SJSA1 (cell line): ENCODE measurements at places on chromosomes 7 and 10.

DNA sequence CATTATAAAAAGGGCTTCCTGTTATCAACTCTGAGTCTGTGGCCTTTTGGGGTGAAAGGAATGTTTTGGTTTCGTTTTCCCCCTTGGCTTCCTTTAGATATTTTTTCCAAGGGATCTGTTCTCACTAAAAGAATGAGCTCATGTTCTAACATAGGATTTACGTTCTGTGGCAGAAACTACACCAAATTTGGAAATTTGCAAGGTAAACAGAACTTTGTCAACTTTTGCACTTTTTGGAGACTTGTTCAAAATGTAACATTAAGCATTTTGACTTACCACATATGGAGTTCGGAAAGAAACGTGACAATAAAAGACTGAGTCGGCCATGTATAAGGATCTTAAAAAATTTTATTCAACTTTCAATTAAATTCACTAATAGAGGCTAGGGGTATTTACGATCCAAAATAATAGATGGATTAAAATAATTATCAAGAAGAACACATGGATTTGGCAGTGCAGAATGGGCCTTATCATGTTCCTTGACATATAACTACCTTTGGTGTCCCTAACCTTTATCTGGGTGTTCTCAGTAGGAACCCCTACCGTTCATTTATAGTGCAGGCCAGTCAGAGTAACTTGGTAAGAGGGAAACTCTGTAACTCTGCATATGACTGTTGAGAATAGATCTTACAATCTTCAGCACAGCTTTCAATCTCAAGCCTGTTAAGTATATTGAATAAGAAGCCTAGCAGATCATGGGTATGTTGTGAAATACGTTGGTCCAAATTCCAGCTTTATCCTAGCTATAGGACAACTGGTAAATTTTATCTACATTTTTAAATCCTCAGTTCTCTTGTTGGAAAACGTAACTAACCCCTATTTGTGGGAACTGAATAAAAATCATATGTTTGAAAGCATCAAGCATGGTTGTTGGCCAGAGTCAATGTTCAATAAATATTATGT, 11.8 kb downstream of the CPED1 start:
- DNase-seq: peak; percentile 68

DNA sequence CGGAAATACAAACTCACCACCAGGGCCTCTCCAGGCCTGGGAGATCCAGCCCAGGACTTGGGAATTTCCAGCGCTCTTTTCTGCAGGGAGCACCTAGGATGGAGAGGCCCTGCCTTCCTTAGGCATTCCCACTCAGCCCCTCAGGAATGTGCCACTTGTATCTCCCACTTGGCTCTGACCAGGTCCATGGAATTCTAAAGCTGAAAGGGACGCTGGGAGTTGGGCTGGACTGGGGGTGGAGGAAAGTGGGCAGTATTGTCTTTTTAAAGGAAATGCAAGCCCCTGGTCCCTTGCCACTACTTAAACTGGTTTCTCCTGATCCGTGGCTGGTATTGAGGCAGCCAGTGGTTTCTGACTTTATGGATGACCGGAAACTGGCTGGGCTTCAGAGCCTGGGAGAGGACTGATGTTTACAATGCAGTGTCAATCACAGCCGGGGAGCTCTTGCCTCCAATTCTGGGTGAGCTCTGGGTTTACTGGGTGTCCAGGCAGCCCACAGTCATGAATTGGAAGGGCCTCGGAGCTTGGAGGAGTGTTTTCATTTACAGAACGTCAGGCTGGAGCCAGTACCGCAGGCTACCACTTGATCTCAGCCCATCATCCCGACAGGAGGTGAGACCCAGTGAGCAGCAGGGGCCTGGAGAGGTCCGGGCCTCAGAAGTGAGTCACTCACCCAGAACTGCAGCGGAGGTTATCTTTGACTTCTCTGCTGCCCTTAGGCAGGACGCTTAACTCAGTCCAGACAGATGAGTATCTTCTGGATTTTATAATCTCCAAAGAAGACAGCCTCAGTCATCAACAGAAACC, 27.3 kb downstream of the AGAP3 start:
- peak; percentile 87 for DNase-seq

DNA sequence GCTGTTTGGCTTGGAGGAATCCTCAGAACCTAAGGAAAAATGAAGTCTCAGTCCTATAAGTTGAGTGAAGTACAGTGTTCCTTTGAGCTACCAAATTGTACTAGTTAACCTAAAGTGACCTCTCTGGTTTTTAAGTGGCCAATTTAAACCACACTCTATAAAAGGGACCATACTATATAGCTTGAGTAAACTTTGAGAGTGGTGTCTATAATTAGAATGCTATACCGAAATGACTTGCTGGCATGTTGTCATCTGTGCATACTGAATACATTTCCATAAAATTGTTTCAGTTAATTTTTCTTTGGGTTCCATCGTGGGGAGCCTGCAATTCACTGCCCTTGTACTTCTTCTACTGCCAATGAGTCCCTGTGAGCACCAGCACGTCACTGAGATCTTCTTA, 151.1 kb downstream of the DKK1 start:
- DNase-seq: no peak

DNA sequence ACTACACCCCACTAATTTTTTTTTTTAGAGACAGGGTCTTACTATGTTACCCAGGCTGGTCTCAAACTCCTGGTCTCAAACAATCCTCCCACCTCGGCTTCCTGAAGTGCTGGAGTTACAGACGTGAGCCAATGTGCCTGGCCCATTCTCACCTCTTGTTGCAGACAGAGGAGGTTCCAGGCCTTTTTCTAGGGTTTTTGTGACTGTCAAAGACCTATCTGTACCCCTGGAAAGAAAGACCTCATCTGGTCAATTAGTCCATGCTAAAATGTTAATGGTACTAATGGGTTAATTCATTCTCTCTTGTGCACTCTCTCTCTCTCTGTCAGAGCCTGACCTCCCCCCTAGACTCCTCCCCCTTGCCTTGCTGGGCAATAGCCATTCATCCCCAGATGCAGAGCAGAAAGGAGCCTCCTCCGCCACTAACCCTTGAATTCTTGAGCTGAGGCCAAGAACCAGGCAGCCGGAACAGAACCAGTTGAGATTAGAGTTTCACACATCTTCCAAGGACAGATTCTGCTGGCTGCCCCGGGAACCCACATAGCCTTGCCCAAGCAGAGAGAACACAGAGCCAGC, 209.7 kb downstream of the SKIDA1 start:
- DNase-seq: peak; percentile 77

DNA sequence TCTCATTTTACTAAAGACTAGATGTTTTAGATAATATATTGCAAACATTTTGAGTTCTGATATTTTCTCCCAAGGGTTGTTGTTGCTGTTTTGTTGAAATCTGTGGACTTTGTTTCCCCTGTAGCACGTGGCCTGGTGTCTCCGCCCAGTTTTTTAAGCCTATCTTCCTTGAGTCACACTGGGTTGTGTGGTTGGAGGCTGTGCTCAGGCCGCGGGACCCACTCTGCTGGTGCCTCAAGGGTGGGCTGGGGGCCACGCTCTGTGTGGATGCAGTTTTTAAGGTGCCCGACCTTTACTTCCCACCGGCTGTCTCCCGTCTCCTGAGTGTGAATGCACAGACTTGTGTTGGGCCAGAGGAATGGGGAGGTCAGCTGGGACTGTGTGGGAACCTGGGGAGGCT, 4.2 kb upstream of the PRAP1 start:
- DNase-seq: no peak

GRCh38 chr10:94430701-94431100, 28.4 kb downstream of the TBC1D12 start:
- DNase-seq: no peak

DNA sequence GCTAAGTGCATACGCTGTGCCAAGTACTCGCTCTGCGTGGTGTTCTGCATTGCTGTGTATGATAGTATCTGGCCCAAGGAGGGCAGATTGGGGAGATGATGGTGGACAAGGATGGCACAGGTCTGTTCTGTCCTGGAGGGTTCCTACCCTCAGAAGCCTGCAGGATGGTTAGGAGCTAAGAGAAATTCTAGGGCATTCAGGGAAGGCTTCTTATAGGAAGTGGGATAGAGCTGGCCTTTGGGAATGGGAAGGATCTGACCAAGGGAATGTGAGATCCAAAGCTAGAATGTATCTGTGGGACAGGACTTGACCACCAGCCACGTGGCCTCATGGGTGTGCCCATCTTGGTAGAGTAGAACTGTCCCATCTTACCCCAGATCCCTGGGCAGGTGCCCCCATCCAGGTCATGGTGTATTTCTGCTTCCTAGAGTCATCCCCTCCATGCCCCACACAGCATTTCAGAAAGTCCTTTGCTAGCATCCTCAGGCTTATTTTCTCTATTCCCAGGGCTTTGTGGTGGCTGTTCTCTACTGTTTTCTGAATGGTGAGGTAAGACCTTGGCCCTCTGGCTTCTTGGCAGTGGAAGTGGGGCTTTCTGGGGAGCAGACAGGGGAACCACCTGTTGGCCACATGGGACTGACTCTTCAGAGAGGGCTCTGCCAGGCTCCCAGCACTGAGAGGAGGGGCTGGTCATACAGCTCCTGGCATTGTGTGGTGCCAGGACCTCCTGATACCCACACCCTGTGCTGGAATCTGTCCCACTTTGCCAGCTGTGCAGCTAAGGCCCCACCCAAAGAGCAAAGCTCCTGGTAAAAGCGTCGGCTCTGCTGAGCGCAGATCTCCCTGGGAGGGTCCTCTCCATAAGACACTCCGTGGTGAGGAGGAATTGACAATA, 52.5 kb downstream of the ADCYAP1R1 start:
- peak; percentile 18 for DNase-seq

DNA sequence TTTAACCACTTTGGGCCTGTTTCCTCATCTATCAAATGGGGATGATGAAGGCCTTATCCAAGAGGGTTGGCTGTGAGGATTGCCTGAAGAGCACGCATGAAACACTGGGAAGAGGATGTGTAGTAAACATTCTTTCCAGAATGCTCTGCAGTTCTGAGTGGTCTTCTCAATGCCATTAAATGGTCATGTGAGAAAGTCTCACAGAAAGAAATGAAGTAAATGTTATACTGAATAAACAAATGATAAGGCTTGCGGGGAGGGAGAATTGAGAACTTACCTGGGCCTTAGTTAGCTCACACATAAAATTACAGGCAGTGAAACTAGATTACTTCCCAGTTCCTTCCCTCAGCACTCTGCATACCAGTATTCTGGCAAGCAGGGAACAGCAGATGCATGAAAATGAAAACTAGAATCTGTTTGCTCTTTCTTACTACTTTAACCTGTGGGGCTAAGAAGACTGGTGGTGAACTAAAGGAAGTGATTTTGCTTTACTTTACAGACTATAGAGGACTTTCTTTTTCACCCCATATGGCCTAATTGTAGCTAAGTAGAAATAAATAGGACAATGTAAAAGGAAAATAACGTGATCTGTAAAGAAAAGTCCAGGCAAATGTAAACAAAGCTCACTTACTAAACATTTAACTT, 135.3 kb upstream of the CCDC6 start:
- no peak for DNase-seq

- DNase-seq: no peak
These were observed 961.5 kb downstream of the PCDH15 start for GRCh38 chr10:53839440-53840039.

GRCh38 chr10:13117841-13118783, 18.1 kb downstream of the OPTN start:
- no peak for DNase-seq

- DNase-seq: no peak
These were observed 2.6 kb upstream of the RFC2 start for GRCh38 chr7:74256491-74257408.

GRCh38 chr7:149715476-149715875, 57.9 kb downstream of the ZNF467 start:
- no peak for DNase-seq

DNA sequence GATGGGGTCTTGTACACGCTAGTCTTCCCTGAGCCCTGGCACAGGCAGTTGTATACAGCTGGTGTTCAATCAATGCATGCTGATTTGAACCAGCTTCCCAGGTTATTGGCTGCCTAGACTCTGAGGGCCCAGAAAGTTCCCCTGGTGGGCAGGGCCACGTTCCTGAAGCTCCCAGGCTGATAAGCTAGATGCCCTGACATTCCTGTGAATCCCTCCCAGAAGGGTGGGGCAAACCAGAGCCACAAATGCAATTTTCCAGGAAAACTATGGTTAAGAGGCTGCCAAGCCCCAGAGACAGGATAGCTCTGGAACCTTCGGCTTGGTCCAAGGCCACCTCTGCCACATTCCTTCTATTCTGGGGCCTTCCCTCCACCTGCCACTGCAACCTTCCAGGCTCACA, 78.2 kb downstream of the FAM53B start:
- no peak for DNase-seq

- DNase-seq: no peak
These were observed 39.6 kb upstream of the SYPL1 start for GRCh38 chr7:106151459-106152312.

- DNase-seq: no peak
These were observed 7.5 kb downstream of the IFIT1 start for GRCh38 chr10:89399956-89400355.

DNA sequence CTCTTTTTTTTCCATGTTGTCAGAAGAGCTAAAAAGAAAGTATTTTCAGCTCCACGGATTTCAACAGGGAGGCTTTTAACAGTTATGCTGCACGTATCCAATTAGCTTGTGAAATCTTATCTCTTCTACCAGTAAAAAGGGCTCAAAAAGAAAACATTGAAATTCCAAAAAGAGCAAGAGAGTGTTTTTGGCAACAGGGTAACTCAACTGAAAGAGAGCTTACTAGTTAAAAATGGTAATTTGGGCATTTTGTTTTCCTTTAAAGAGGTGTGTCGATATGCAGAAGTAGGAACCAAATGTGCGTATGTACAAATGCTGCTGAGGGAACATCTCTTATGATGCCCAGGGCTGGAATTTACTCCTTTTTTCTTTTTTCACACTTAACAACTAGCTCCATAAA, 292.8 kb downstream of the PRKG1 start:
- DNase-seq: no peak

DNA sequence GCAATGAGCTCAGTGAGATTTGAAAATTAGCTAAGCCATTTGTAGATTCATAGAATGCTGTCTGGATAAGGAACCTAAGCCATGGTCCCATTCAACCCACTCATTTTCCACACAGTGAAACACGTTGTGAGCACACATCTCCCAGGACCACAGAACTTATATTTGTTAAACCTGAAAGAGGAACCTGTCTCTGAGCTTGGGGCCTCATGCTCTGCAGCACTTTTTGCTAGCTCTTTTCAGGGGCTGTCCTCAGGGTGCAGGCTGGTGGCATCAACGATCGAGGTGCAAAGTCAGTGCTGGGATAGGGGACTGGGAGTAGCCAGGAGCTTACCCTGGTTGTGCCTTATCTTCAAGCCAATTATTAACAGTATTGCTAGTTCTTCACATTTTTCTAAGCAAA, 11.9 kb downstream of the HECW1 start:
- DNase-seq: no peak

DNA sequence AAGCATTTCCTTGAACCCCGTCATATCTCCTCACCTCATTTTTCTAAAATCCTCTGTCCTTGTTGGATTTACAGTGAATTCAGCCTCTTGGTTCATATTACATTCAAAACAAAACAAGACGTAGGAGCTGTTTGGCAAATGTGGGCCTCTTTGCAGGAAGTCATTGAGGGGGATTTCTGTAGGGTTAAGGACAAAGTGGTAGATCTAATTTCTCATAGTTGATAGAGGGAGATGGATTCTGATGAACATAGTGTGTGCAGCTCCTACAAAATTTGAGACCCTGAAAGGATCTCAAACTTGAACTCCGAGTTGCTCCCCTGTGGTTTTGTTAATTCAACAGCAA, 682 bp downstream of the TBXAS1 start:
- DNase-seq: no peak
